ENCODE measurements at places on chromosomes 16 and 17.

- no peak for DNase-seq
Observed at GRCh38 chr16:11473728-11474127, 113.0 kb downstream of the LITAF start.

DNA sequence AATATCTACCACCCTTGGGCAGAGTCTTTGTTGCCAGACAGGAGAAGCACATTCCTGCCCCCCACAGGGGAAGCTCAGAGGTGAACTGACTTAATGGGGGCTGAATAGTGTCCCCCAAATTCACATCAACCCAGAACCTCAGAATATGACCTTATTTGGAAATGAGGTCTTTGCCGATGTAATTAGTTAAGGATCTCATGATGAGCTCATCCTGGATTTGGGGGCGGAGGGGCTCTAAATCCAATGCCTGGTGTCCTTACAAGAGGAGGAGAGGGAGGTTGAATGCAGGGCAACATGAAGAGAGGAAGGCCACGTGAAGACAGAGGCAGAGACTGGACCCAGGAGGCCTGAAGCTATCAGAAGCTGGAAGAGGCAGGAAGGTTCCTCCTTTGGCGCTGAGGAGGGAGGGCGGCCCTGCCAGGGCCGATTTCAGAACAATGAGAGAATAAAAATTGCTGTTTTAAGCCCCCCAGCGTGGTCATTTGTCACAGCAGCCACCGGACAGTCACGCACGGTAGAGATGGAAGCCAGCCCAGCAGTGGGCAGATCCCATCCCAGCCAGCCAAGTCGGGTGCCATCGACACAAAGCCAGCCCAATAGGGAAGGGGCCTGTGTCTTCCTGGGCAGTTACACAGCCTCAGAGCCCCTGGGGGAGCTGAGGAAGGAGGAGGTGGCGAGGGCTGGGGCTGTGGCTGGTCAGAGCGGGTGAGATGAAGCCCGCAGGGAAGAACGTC lies 21.3 kb downstream of the C16orf74 start:
- DNase-seq = no peak

GRCh38 chr17:35732806-35733136 lies 1.3 kb downstream of the RASL10B start:
- no peak for DNase-seq

GRCh38 chr17:9009737-9010136 lies 11.6 kb upstream of the NTN1 start:
- DNase-seq = no peak

GRCh38 chr16:84925773-84926372 lies 85.5 kb downstream of the ZDHHC7 start:
- no peak for DNase-seq

GRCh38 chr17:58267347-58268324 lies 13.1 kb downstream of the MPO start:
- DNase-seq = no peak

DNA sequence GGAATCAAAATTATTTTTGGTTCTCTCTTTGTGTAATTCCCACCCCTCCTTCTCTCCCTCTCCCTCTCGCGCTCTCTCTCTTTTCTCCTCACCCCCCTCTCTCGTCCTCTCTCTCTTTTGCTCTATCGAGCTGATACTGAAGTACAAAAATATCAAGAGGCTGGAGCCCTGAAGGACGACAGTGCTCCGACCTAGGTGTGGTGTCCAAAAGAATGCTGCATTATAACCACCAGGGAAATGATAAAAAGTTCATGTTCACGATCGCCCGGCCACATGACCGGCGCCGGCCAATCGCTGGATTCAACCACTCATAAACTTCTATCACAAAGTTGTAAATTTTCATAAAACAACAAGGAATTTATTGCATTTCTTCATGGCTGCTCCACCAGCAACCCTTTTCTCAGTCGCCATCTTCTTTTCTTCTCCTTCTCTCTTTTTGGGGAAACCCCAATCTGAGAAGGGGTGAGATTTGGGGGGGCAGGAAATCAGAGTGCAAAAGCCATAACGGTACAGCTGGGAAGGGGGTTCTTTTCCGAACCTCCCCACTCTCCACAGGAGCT lies at the start of gene HOXB6:
HOXB6 (minus strand) TSS at position 217 of the 560 bp plus-strand sequence. CDS start 6,836 bp downstream, outside the sequence.
- no peak for DNase-seq

DNA sequence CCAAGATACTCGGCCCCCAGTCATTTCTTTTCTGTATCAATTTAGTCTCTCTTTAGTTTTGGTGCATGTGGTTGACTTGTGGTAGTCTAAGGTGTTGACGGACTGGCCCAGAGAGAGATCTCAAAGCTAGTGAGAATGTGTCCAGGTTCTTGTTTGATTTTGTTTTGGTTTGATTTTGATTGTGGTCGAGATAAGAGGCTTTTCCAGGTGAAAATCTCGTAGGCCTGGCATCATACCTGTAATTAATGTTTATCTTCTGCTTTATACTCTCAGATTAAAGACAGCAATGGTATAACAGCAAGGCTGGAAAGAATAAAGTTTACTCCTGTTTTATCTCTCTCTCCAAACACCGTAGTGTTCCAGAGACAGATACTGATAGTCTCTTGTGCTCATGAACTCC lies 172.4 kb upstream of the CACNG5 start:
- DNase-seq = no peak

- DNase-seq = peak; percentile 31
Observed at GRCh38 chr17:20156196-20157000, 147.2 kb downstream of the SPECC1 start.

- DNase-seq = no peak
Observed at GRCh38 chr17:19672009-19672750, 23.6 kb downstream of the ALDH3A2 start.

Data from NCI-H2081 (cell line).